ENCODE measurements at places on chromosomes 3 and 15. TPM values are rescaled to one million over a fixed set of nuclear protein-coding genes. Genes with fewer than 3 reads are reported as not detected.
A peak's percentile ranks its signal among the peaks of the same experiment; 100 is the strongest.

DNA sequence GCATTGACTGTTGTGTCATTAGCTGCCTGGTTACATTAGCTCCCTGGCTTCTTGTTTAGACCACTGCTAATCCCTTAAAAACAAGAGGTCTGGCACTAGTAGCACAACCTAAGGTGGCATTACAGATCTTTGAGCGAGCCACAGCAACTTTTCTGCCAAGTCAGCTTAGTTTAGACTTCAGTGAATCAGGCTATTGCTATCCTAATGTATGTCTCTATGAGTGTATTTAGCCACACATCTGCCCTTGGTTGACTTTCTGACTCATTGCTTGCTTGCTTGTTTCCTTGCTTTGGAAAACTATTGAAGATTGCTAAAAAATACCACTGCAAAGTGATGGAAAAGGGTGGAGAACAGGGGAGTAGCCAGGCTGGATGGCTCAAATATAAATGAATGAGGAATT lies 50.2 kb downstream of the CHP1 start:
- DNase-seq, result no peak

GRCh38 chr15:75887178-75887577 lies 16.5 kb upstream of the FBXO22 start:
- no peak for DNase-seq

DNA sequence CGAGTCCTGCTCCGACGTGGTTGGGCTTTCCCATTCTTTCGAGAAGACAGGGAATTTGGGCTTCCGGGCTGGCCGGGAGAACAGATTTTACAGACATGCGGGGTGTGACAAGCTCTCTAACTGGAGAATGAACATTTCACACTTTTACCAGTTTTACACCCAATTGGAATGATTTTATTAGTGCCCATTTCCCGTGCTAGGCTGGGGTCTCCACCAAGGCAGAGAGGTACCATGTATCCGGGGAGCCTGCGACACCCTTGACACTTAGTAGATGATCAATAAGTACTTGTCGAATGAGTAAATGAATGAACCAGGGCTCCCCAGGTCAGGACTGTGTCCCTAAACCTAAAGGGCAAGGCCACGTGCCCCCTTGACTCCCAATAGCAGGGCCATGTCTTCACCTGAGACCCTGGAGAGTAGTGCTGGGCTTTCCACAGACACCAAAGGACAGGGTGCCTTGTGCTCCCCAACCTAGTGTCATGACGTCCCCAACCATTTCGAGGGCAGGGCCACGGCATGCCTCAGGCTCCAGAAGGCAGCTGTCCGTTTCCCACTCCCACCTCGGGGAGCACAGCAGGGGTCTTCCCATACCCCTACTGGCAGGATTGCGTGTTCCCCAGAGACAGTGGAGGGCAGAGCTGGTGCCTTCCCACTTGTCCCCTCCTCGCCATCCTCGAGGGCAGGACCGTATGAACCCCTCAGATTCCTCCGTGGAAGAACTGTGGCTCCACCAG lies 679 bp upstream of the MYD88 start:
- DNase-seq, result peak; percentile 27

- no peak for DNase-seq
Measured at GRCh38 chr3:16048435-16049318, 125.8 kb upstream of the GALNT15 start.

DNA sequence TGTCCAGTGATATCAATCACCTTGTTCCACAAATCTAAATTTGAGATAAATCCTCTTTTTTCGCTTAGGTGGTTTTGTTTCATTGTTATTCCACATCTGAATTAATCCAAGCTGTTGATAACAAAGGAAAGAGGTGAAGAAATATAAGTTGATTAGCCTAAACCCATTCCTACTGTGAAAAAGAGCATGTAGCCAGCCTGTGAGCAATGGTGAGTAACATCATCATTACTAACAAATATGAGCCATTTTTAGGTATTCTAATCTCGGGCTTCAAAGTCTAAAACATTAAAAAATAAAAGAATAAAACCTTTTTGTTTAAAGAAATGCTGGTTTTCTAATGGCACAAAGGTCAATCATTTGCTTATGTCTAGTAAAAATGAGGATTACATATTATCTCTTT lies 52.1 kb upstream of the P3H2 start:
- no peak for DNase-seq

- no peak for DNase-seq
Measured at GRCh38 chr15:67049351-67050044, 15.9 kb upstream of the SMAD3 start.

DNA sequence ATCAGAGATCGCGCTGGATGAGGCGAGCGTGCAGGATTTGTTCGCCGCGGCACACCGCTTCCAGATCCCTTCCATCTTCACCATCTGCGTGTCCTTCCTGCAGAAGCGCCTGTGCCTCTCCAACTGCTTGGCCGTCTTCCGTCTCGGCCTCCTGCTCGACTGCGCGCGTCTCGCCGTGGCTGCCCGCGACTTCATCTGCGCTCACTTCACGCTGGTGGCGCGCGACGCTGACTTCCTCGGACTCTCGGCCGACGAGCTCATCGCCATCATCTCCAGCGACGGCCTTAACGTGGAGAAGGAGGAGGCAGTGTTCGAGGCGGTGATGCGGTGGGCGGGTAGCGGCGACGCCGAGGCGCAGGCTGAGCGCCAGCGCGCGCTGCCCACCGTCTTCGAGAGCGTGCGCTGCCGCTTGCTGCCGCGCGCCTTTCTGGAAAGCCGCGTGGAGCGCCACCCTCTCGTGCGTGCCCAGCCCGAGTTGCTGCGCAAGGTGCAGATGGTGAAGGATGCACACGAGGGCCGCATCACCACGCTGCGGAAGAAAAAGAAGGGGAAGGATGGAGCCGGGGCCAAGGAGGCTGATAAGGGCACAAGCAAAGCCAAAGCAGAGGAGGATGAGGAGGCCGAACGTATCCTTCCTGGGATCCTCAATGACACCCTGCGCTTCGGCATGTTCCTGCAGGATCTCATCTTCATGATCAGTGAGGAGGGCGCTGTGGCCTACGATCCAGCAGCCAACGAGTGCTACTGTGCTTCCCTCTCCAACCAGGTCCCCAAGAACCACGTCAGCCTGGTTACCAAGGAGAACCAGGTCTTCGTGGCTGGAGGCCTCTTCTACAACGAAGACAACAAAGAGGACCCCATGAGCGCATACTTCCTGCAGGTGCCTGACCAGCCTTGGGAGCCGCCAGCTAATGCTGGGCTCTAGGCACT lies 819 bp downstream of the KLHL40 start:
- no peak for DNase-seq

GRCh38 chr15:97623091-97623661 lies 337.3 kb upstream of the ARRDC4 start:
- DNase-seq, result no peak

DNA sequence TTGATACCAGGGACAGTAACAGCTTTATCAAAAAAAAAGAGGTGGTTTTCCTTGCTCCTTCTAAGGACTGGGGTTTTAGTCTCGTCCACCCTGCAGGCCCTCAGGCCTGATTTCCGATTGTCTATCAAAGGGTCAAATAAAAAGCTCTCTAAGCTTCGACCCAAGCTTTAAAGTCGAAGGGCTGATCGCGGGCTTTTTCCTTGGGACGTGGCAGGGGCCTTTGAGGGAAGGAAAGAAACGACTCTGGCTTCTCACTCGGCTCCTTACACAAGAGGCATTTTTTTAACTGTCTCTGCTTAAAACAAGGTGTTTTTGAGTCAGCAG lies 354 bp upstream of the KLHL24 start:
- DNase-seq, result no peak

DNA sequence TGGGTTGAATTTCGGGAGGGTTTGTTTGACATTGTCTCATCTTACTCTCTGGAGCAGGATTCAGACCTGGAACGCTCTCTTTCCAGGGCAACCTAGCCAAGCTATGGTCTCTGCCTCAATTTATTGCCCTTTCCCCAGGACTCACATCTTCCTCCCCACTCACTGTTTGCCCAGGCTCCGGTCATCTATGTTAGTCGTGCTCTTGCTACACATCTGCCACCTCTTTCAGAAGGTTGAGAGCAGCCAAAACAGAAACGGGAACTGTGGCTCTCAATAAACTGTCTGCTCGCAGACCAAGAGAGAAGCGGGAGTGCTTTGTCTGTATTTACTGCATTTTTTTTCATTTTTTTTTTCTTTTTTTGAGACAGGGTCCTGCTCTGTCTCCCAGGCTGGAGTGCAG lies 81.6 kb downstream of the ST6GAL1 start:
- DNase-seq, result no peak

GRCh38 chr3:151579571-151580270 lies 118.9 kb upstream of the IGSF10 start:
- DNase-seq, result no peak

- no peak for DNase-seq
Measured at GRCh38 chr3:55481744-55482495, 5.2 kb downstream of the WNT5A start.

GRCh38 chr3:99651531-99651930 lies 13.1 kb downstream of the COL8A1 start:
- peak; percentile 38 for DNase-seq

GRCh38 chr3:13644341-13645117 lies 95.6 kb downstream of the FBLN2 start:
- no peak for DNase-seq

DNA sequence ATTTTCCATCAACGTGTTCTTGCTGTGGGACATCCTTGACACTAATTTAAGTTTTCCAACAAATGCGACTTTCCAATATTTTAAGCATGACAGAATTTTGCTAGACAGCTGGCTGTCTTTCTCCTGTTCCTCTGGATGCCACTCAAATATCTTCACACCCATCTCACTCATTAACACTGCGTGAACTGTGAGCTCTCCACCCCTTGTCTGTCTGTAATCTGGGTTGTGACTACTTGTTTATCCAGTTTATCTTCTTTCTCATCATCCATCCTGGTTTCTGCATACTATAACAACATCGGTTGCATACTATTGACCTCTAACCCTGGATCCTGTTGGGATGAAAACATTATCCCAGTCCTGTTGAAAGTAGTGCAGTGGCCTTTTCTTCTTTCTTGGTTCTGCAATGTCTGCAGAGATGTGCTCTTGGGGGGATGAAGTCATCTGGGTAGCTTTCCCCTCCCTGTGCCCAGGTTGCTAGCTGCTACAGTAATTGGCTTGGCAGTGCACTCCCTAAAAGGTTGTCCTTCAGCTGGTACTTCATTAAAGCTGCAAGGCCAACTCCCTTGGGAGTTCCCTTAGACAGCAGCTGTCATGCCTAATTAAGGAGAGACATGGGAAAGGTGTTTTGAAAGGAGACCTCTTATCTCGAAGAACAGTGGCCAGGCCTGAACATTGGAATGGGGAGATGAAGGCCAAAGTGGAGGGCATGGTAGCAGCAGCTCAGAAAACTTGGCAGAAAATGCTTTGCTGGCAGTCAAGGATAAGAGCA lies 24.7 kb downstream of the KAT2B start:
- no peak for DNase-seq

DNA sequence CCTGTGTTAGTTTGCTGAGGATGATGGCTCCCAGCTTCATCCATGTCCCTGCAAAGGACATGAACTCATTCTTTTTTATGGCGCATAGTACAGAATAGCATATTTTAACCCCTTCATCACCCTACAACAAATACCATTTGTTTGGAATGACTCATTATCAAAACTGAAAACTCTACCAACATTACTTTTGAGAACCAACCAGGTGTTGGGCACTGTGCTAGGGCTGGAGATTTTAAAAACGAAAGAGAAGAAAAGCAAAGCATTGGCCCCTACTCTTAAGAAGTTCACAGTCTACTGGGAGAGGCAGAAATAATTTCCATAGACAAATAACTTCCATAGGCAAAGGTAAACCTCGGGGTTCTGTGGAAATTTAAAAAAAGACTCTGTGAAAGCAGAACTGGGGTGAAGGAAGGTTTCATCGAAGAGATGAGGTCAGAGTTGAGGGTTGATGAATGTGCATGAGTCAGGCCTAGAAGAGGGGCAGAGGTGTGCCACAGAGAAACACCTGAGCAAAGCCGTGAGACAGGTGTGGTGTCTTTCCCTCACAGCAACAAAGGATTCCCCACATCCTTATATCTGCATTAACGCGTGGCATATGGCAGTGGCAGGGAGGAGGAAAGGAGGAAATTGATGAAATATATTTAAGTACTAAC lies 51.0 kb downstream of the MCF2L2 start:
- DNase-seq, result no peak

GRCh38 chr3:178079966-178080365 lies 456.3 kb upstream of the KCNMB2 start:
- DNase-seq, result no peak

- no peak for DNase-seq
Measured at GRCh38 chr15:69367236-69367635, 46.9 kb upstream of the KIF23 start.

- no peak for DNase-seq
Measured at GRCh38 chr15:90953947-90954711, 555 bp upstream of the RCCD1 start.

DNA sequence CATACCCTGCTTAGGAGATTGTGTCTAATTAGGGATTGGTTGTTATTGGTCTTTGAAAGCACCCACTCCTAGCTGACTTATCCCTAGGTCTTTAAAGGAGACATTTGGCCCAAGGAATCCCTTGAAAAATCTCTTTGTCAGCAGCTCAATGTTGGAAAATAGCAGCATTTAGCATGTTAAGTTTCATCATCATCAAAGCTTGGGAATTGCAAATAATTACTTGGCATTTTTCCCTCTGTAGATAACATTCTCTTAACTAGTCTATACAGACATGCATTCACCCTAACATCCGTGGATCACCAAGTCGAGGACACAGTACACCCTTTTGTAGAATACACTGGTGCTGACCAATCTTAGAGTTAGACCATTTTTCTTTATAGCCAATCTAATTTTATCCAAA lies 332.2 kb downstream of the AGBL1 start:
- DNase-seq, result no peak

GRCh38 chr3:191320316-191320715 lies 8.9 kb upstream of the CCDC50 start:
- no peak for DNase-seq

- DNase-seq, result no peak
Measured at GRCh38 chr3:122405015-122405414, 10.8 kb downstream of the WDR5B start.

GRCh38 chr3:136805795-136806194 lies 13.1 kb upstream of the SLC35G2 start:
- DNase-seq, result no peak

METTL6 gene
- total RNA-seq, result 11.4 TPM

LEKR1 gene
- not detected for total RNA-seq

TGM4 gene
- not detected for total RNA-seq

IQCF5 gene
- total RNA-seq, result not detected

NAA80 gene
- 4.3 TPM for total RNA-seq

GRM2 gene
- total RNA-seq, result 0.19 TPM

EPHA3 gene
- total RNA-seq, result 2.8 TPM

MUC20 gene
- total RNA-seq, result 7.3 TPM

APOD gene
- total RNA-seq, result 1,610 TPM

COX17 gene
- total RNA-seq, result 22.5 TPM

Data from omental fat pad (tissue), 4 donors.